Right ventricle myocardium inferior (tissue), 1 donor: ENCODE measurements at places on chromosomes 4 and X.

DNA sequence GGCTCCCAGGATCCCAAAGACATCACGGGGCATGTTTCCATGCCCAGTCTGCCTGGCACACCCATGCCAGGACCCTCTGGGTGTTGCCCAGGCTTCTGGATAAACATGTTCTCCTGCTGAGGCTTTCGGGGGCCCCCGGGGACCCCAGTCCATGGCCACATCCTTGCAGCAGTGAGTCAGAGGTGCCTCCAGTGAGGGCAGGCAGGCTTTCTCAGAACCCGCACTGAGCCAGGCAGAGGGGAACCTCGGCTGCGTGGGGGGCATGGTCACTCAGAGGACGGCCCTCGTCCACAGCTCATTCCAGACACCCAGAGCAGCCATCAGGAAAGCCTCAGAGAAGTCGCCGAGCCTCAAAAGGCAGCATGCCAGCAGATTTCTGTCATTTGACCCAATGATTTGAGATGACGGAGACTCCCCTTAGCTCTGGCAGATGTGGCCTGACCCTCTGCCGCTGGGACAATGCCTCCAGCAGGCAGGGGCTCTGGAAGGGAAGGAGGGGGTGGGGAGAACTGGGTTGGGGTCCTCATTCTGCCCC is 54.8 kb downstream of the PPP2R2C start:
- peak; percentile 44 for DNase-seq

DNA sequence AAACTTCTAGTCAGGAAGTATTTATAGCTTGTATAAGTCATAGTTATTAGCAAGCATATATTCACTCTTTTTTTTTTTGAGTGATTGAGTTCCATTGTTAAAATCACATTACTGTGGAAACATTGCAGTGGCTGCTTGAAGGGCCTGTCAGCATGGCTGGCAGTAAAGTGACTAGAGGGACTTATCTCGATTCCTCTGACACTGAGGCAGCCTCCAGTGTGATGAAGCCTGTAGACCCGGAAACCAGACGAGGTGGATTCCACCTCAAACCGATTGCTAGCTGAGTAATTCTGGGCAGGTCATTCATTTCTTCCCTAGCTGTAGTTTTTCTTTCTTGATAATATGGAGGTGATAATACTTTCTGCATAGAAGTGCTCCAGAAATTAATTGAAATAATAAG is 4.7 kb downstream of the FAM149A start:
- DNase-seq = no peak

DNA sequence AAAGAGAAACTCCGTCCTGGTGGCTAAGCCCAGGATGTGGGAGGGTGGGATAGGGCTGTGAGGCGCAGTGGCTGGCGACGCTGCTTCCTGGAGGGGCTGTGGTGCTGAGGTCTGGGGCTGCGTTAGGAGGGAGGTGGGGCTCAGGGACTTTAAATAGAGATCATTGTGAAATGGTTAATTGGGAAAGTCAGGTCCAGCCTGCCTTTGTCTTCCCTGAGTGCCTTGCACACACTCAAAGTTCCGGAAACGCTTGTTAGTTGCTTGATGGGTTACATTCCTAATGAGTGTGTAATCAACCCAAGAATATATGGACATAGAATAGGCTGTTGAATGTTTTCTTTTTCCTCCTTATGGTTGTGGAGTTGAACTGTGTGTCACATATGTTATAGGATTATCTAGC is 55.7 kb upstream of the CLDN34 start:
- no peak for DNase-seq

GRCh38 chr4:48295116-48295515 is 25.5 kb upstream of the TEC start:
- DNase-seq = no peak

DNA sequence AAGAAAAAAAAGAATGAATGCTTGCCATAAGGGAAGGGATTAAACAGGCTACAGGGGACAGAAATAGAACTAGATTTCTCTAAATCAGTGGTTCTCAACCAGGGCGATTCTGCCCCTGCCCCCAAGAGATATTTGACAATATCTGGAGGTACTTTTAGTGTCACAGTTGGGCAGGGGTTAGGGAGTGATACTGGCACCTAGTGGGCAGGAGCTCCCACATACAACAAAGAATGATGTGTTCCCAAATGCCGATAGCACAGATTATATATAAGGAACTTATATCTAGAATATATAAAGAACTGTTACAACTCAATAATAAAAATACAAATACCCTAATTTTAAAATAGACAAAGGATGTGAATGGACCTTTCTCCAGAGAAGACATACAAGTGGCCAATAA is 14.7 kb downstream of the S100G start:
- DNase-seq = no peak

DNA sequence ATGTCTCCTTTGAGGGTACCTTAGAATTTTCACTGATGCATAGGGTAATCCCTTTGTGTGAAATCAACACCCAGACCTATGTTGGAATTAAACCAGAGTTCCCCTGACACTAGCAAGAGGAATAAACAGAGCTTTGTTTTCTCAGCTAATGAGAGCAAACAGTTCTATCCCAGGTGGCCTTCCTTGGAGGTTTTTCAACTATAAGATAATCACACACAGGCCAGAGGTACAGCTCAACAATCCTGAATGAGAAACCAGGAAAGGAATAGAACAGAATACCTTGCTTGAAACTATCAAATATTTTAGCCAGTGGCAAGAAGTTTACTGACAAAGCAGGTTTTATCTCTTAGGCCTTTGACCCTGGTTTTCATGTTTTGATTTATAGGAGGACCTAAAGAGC is 100.2 kb downstream of the OTC start:
- DNase-seq = no peak

DNA sequence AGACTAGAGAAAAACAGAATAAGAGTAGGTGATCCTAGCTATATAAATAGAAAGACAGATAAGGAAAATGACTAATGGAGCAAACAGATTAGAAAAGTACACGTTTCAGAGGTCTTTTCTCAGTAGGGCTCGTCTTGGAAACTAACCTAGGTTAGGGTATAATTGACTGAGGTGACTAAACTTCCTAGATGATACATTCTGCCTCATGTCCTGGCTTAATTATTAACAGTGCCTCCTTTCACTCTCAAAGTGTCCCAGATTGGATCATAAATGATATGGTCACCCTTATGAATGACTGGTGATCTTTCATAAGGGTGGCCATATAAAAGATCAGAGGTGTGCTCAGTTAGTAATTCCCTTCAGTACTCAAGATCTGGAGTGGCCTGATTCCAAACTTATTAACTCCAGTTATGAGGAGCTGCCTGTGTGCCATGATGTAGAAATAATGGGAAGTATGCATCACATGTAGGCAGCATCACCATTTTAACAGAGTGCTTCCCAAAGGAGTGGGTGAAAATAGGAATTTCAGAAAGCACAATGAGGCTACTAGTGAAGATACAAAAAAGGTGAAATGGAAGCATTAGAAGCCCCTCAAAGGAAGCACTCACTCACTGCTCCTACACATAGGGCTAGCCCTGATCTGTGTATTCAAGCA is 14.7 kb upstream of the GRIA3 start:
- no peak for DNase-seq

DNA sequence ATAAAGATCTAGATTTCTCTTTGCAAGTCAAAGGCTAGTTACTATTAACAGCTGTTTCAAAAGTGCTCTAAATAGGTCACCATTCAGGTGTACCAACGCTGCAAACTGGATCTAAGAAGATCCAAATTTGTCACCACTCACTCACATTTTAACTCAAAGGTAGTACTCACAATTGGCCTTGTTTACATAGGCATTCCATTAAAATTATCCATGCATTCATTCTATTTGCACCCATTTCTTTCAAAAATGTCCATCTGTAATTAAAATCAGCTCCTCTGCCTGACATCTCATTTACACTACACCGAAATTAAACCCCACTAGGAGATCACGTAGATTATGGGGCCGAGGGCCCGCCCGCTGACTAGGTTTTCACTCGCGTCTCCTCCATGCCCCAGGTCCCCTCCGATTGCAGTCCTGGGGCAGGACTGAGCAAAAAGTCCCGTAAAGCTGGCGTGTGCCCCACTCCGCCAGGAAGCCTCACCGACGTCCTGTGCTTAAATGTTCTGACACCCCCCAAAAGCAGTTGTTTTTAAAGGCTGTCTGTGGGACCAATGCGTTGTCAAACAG is 1.3 kb upstream of the ING2 start:
- DNase-seq = no peak

GRCh38 chrX:104104676-104105075 is 7.6 kb upstream of the ZCCHC18 start:
- no peak for DNase-seq

DNA sequence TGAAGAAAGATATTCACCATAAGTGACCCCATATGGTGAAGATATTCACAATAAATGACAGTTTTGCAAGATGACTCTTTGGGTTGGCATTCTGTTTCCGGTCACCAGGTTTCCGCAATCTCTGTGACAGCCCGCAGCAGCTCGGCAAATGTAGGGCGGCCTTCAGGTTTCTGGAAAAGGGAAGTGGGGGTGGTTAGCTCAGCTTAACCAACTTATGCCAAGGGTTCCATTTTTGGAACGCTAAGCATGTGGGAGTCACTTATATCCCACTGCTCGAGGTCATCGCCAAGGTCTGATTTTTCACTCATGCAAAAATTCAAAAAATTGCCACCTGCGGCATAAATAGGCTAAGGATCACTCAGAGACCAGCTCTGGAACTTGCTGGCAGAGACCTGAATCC is 51.0 kb downstream of the NIPAL1 start:
- DNase-seq = no peak
